Heart left ventricle (tissue), 16 donors: ENCODE measurements at places on chromosomes 11 and 22. TPM values are rescaled to one million over a fixed set of nuclear protein-coding genes. Genes with fewer than 3 reads are reported as not detected.

DNA sequence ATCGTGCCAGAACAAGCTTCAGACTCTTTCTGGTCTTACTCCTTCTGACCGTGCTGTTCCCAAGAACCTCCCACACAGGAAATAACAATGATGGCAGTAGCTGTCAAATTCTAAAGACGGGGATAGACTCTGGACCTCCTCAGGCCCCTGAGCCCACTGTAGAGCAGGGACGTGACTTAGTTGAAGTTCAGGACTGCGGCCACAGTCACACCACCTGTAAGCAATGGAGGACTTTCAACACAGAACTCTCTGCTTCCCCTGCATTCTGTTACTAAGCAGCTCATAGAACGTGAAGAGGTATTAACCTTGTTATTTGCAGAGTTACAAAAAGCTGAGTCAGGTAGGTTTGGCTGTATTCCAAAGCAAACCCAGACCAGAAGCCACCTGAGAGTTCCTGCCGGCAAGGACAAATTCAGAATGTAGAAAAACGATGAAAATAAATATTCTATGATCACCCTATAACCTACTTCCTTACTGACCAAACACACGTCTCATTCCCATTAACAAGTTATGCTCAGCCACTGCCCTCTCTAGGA, 12.7 kb downstream of the TMEM45B start:
- no peak for DNase-seq

GRCh38 chr11:120518356-120518755, 6.8 kb downstream of the GRIK4 start:
- DNase-seq = no peak

- DNase-seq = no peak
Measured at GRCh38 chr11:76640501-76640900, 30.0 kb downstream of the LRRC32 start.

Gene RIBC2
- not detected for polyA plus RNA-seq

Gene VPS51
- 94.2 TPM for polyA plus RNA-seq

DNA sequence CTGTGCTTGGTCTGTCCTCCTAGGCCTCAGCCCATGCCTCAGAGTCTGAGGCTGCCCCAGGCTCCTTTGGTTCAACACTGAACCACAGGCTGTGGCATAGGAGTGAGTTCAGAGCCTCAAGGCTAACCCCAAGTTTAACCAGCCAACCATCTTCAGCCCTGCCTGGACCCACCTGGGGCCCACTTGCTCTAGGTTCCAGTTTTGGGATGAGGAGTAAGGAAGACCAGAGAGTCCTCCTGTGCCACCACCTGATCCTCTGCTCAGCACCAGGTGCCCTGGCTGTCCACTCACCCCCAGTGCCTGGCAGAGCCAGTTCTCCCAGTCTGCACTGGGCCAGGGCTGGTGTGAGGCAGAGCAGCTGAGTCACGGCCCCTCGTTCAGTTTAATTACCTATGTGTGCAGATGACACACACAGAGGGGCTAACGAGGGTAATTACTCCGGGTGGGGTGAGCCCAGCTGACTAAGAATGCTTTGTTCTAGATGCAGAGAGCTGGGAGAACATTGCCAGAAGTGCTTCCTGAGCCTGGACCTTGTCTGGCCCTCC, 12.0 kb upstream of the TMPRSS13 start:
- DNase-seq = no peak

DNA sequence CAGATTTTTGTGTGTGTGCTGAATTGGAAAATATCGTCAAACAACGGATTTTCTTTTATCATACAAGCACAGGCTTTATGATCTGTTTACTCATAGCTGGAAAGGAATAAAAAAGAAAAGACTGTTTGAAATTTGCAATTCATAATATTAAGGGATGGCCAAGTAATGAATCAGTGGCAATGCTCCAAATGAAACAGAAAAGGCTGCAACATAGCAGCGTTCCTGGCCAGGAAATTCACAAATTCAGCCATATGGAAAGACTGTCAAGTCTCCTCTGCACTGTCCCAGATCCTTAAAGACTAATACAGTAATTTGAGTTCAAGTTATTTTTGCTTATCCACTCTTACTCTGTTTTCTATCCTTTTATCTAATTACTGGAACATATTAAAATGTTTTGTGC, 98.2 kb downstream of the MSANTD4 start:
- no peak for DNase-seq
